ENCODE measurements at places on chromosomes 4 and X.

- no peak for DNase-seq
These were observed 130.2 kb downstream of the ENOX2 start for GRCh38 chrX:130772776-130773143.

GRCh38 chr4:174503079-174503715 lies 19.1 kb downstream of the HPGD start:
- DNase-seq = no peak

GRCh38 chrX:24925430-24925829 lies 90.3 kb downstream of the ARX start:
- no peak for DNase-seq

GRCh38 chrX:77505227-77505626 lies 58.0 kb downstream of the FGF16 start:
- no peak for DNase-seq

GRCh38 chrX:13452283-13452682 lies 117.1 kb upstream of the EGFL6 start:
- DNase-seq = no peak

GRCh38 chrX:25442499-25442898 lies 426.7 kb upstream of the ARX start:
- no peak for DNase-seq

DNA sequence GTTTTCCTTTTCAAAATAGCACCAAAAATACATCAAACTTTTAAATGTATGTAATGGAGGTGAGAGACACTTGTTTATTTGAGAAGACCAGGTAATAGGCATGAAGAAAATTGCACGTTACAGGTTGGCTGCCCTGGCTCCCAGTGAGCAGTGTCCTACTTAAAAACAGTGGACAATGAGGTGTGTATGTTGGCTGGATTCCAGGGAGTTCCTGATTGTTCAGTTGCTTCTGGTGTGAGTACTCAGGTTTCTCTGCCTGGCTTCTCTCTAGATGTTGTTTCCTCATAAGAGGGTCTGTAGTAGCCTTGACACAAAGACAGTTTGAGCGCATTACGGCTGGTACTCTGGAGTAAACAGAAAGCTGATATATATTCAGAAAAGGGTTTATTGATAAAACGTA lies 29.4 kb downstream of the SNX25 start:
- DNase-seq = no peak

- no peak for DNase-seq
These were observed 266.2 kb upstream of the LDB2 start for GRCh38 chr4:17164666-17165065.

DNA sequence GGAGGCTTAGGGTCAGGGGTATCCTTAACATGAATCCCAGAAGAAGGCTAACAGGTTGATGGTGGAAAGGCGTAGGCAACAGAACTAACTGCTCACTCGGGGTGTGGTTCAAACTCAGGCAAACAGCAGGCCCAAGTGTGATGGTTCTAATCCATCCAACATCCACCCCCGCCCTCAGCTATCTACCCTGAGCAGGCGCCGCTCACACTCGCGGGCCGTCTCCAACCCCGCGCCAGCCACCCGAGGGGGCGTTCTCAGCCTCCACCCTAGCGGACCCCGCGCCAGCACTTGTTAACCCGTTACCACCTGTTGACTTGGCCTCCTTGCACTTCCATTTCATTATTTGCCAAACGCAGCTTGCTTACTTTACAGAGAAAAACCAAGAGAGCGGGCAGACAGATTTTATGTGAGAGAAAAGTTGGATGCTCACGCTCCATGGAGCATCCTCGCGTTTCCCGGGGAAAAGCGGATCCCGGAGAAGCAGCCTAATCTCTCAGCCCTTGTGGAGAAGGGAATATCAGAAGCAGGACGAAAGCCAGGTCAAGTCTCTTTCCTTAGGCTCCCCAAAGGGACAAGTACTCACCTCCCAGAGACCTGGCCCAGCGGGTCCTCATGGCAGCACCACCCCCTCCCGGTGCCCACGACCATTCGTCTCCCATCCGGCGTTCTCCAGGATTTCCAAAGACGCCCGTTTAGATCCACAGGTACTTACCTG lies 773 bp downstream of the SNCA start:
- DNase-seq = no peak

DNA sequence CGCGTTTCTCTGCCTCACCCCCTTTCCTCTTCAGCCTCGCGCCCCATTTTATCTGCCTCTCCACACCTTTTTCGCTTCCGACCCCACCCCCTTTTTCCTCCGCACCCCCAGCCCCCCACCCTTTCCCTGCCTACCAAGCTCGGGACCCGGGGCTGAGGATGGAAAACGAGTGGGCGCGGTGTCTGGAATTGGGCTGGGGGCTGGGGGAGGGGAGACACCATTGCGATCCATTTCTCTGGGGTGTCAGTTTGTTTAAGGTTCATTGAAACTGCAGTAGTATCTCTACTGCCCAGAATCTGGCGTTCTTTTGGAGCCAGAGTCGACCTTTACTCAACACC lies 707 bp downstream of the SLC9A6 start:
- DNase-seq = no peak

DNA sequence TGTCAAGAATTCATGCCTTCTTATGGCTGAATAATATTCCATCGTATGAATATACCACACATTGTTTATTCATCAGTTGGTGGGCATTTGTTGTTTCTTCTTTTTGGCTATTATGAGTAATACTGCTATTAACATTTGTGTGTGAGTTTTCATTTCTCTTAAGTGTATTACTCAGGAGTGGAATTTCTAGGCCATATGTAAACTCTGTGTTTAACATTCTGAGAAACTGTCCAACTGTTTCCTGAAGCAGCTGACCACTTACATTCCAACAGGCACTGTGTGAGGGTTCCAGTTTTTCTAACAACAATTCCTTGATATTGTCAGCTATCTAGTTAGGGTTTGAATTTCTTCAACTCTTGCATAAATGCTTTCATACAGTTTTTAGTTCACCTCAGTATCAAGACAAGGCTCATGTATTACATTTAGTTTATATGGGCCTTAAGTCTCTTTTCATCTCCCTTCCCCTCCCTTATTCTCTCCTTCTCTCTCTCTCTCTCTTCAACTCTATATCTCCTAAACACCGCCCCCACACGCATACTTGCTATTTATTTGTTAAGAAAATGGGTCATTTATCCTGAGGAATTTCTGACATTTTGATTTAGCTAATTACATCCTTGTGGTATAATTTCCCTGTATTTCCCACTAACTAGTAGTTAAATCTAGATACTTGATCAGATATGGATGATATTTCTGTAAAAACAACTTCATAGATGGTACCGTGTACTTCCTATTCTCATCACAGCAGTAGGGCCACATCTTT lies 77.4 kb downstream of the WDR19 start:
- DNase-seq = no peak

DNA sequence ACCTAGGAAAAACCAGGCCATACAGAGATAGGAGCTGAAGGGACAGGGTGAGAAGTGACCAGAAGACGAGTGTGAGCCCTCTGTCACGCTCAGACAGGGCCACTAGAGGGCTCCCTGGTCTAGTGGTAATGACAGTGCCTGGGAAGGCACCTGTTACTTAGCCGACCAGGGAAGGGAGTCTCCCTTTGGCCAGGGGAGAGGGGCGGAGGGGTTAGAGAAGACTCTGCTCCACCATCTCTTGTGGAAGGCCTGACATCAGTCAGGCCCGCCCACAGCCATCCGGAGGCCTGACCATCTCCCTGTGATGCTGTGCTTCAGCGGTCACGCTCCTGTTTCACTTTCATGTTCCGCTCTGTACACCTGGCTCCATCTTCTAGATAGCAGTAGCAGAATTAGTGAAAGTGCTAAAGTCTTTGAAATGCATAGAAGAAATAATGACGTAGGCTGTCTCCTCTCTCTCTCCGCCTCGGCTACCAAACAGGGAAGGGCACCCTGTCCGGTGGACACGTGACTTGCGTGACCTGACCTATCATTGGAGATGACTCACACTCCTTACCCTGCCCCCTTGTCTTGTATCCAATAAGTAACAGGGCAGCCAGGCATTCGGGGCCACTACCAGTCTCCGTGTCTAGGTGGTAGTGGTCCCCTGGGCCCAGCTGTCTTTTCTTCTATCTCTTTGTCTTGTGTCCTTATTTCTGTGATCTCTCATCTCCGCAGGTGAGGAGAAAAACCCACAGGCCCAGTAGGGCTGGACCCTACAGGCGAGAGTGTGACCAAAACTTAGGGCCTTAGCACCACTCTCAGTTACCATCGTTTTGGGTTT lies 26.7 kb downstream of the HTT-AS start:
- DNase-seq = no peak

DNA sequence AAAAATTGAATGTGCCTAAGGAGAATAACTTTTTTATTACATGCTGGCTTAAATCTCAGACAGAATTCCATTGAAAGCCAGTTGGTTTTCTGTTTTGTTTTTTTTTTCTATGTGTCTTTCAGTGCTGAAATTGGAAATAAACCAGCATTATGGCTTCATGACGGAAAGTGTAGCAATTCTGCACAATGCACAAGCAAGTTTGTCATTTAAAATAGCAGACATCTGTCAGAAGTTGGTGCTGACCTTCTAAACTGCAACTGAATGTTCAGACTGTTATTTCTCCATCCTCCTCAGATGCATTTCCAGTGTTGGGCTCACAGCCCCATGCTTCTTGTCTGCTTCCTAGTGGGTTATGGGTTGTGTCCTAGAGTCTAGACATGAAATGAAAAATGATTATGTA lies 107.2 kb upstream of the LIMCH1 start:
- DNase-seq = no peak

- DNase-seq = no peak
These were observed 5.6 kb upstream of the AMOT start for GRCh38 chrX:112846187-112846586.

DNA sequence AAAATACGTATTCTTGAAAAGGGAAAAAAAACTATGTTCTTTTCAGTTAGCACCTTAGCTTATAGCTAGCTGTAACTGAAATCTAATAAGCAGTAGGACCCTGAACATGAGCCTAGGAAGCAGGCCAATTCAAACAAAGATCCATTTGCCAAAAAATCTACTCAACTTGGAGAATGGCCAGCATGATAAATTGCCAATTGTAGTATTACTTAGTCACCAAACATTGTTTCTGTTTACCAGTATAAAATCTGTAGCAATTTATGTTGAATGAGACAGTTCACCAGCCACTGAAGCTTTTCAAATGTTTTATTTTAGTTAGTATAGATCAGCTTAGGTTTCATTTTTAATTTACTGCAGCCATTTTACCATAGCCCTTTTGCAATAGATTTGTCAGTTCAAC lies 323.6 kb upstream of the DIPK2B start:
- DNase-seq = no peak

DNA sequence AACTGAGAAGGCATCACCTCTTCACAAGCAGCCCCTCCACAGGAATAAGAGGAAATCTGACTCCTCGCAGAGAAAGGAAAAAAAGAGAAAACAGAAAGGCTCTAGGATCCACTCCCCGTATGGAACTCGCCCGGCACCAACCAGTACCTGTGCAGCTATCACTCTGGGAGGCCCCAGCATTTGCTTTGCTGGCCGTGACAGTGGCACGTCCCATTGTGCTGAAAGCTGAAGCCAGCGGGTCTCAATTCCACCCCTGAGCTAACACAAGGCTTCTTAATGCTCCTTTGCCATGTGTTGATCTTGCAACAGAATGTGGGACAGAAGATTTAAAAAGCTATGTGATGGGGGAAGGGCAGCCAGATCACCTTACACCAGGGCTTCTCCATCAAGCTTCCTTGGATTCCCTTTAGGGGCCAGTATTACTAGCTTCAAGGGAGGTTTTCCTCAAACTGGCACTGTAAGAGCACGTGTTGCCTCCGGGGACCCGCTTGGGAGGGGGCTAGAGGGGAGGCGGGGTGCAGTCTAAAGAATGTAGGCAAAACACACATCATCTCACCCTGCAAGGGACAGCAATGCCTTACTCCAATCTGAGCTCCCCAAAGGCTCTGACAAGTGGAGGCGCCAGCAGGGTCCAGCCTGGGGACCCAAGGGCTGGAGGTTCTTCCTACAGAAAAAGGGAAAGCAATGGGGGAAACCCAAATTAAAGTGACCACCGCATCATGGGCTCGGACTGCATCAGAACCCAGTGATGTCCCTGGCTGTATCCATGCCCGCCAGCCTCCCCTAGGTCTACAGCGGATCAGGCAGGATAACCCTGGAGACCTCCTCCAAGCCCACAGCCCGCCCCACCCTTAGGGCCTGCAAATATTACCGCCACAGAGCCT lies 1.2 kb downstream of the USP46 start:
- DNase-seq = no peak

DNA sequence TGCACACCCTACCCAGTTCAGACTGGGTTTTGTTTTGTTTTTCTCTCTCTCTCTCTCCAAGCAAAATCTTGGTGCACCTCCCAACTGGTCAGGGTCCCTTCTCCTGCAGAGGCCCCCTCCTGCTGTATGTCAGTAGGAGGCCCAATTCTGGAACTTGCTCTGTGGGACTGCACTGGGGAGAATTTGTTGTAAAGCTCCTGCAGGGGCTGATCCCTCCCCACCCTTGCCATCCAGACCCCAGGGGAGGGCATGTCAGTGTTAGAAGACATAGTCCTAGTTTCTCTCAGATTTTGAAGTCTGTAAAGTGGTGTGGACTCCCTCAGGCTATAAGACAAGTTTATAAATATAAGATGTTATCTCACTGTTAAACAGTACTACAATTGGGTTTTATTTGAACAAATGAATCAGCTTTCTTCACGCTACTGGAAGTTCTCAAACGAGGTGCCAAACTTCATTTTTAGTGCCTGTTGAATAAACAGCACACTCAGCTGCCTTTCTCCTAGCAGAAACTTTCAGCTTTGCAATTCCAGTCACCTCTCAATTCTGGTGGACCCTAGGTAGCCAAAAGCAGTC lies 88.6 kb upstream of the FRMPD3 start:
- DNase-seq = no peak

GRCh38 chr4:88075336-88075735 lies 67.9 kb downstream of the PKD2 start:
- no peak for DNase-seq

GRCh38 chr4:137608085-137608484 lies 75.8 kb upstream of the PCDH18 start:
- no peak for DNase-seq

DNA sequence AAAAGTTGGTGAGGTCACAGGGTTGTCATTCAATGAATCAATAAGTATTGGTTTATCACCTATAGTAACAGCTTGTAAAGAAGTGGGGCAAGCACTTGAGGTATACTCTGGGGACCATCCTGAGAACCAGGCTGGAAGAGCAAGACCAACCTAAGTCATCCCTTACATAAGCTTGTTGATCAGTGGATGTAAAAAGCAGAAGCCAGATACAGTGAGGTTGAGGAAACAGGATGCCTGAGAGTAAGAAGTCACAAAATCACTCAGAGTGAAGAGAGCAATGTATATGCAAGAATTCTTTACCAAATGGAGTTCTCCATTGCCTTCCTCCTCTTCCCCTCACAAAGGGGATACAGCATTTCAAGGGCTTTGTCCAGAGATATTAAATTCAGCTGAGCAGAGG lies 76.3 kb upstream of the PACRGL start:
- no peak for DNase-seq

Measured in KG1 (cell line).